ENCODE measurements at places on chromosomes 5 and 9. TPM values are rescaled to one million over a fixed set of nuclear protein-coding genes. Genes with fewer than 3 reads are reported as not detected.

NTRK2 gene
- not detected for total RNA-seq

EIF4E1B gene
- total RNA-seq = not detected

LIFR gene
- not detected for total RNA-seq

ABITRAM gene
- total RNA-seq = 12.3 TPM

OR1J2 gene
- total RNA-seq = not detected

DIRAS2 gene
- not detected for total RNA-seq

C5orf58 gene
- total RNA-seq = not detected

OLFM1 gene
- total RNA-seq = not detected

CCDC183 gene
- total RNA-seq = 0.43 TPM

OTP gene
- not detected for total RNA-seq

MYORG gene
- total RNA-seq = 3.6 TPM

LRRC8A gene
- total RNA-seq = 19.9 TPM

DAB2 gene
- 0.28 TPM for total RNA-seq

GDA gene
- not detected for total RNA-seq

SLC4A9 gene
- total RNA-seq = not detected

PAPPA gene
- total RNA-seq = not detected

PTAR1 gene
- total RNA-seq = 27.7 TPM

ASTN2 gene
- 3.9 TPM for total RNA-seq

PCDHA6 gene
- not detected for total RNA-seq

EPB41L4B gene
- 0.74 TPM for total RNA-seq

PCDHGC5 gene
- total RNA-seq = not detected

SPATA31A3 gene
- total RNA-seq = not detected

ELAVL2 gene
- not detected for total RNA-seq

PCDHGA6 gene
- total RNA-seq = 0.08 TPM

PPWD1 gene
- total RNA-seq = 42.4 TPM

CCDC69 gene
- total RNA-seq = 29.6 TPM

IL13 gene
- total RNA-seq = 0.72 TPM

PCDHGB5 gene
- 0.26 TPM for total RNA-seq

IL31RA gene
- not detected for total RNA-seq

PCDHA9 gene
- not detected for total RNA-seq

THBS4 gene
- 0.76 TPM for total RNA-seq

CDH6 gene
- total RNA-seq = not detected

SCGB3A2 gene
- not detected for total RNA-seq

IFNA21 gene
- not detected for total RNA-seq

LRRC19 gene
- total RNA-seq = not detected

SHISAL2B gene
- not detected for total RNA-seq

RALGPS1 gene
- 0.56 TPM for total RNA-seq

NR2F1-AS1 gene
- total RNA-seq = not detected

CNTNAP3 gene
- total RNA-seq = not detected

NRARP gene
- 5.0 TPM for total RNA-seq

KIF4B gene
- not detected for total RNA-seq

SNX24 gene
- total RNA-seq = 1.0 TPM

CCL19 gene
- total RNA-seq = not detected

COL23A1 gene
- 0.21 TPM for total RNA-seq

TIMD4 gene
- 1.2 TPM for total RNA-seq

DPYSL3 gene
- total RNA-seq = 0.41 TPM

SLC34A1 gene
- not detected for total RNA-seq

YTHDC2 gene
- total RNA-seq = 26.1 TPM

PTGER4 gene
- total RNA-seq = 65.2 TPM

MAPKAP1 gene
- 92.2 TPM for total RNA-seq

Data from activated naive CD8-positive, alpha-beta T cell treated with anti-CD3 and anti-CD28 coated beads for 36 hours (primary cell).